ENCODE measurements at places on chromosomes 11 and 22.
A peak's percentile ranks its signal among the peaks of the same experiment; 100 is the strongest.

- no peak for DNase-seq
Measured at GRCh38 chr11:113238721-113239120, 75.7 kb upstream of the TTC12 start.

DNA sequence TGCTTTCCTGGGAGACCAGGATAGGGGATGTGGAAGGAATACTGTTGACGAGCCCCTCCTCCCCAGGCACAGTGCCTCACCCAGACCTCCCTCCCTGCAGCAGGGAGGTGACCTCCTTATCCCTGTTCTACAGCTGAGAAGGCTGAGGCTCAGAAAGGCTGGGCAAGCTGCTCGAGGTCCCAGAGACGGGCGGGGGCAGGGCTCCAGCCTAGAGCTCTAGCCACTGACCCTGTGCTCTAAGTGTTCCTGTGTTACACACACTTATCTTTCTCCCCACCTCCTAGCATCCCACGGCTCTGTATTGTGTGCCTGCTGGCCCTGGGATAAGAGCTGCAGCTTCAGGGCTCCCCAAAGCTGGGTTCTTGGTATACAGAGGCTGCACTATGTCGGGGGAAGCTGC, 7.9 kb downstream of the CCDC134 start:
- DNase-seq = no peak

DNA sequence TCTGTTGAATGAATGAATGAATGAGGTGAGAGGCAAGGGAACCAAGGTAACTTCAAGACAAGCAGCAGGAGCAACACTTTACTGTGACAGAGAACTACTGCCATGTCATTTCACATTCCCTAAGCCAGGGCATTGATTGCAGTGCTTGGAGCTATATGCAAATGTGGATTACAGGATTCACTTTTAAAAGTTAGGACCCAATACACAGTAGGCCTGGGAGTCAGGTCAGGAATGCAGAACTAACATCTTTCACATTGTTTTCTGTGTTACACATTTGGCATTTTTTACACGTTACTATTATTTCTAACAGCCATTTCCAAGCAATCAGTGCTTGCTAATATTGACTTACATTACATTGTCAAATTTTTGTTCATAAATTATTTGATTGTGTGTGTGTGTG, 26.2 kb upstream of the ME3 start:
- no peak for DNase-seq

GRCh38 chr11:127049486-127049885, 48.9 kb upstream of the KIRREL3 start:
- DNase-seq = no peak

GRCh38 chr22:40251106-40251505, 73.4 kb downstream of the TNRC6B start:
- DNase-seq = no peak

DNA sequence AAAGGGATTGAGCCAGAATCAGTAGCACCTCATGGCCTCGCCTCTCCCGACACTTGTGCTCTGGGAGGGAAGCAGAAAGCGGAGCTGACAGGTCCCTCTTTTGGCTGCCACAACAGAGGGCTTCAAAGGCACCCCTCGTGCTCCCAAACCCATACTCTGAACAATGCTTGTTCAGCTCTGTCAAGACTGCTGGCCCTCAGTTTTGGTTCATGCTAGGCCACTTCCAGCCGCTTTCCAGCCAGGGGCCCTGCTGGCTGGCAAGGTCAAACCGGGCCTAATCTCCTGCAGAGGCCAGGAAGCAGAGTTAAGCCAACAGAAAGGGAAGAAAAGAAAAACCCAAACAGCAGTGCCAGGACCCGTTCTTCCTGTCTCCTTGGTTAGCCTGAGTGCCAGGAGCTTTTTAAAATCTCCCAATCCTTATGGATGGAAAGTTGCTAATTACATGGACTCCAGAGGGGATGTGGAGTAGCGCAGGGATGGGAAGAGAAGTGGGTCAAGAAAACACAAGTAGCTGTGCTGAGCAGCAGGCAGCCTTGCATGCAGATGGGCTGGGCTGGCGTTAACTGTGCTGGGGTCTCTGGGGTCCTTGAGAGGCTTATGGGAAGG, 150.6 kb downstream of the GRIK4 start:
- DNase-seq = no peak

GRCh38 chr11:119316016-119316728, 758 bp downstream of the MCAM start:
- no peak for DNase-seq

- no peak for DNase-seq
Measured at GRCh38 chr11:77340501-77340900, 39.0 kb upstream of the GDPD4 start.

DNA sequence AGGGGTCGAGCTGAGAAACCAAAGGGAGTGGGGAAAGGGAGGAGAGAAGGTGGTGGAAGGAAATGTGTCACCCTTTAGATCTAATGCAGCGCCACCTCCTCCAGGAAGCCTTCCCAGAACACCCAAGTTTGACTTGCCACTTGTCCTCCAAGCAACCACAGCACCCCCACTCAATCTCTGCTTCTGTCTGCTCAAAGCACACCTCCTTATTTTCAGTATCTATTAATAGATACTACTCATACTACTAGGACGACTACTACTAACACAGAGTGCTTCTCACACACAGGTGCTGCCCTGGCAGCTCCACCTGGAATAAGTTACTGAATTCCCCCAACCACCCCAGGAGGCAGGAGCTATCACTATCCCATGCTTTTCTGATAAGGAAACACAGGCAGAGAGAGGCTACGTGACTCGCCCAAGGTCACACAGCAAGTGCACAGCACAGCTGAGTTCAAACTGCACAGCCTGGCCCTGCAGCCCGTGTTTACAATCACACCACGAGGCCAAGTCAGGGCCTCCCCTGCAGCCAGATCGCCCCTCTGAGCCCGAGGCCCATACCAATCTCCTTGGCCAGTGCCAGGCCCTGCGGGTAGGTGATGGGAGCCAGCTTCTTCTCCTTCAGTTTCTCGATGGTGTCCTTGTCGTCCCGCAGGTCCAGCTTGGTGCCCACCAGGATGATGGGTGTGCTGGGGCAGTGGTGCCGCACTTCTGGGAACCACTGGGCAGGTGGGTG, 13.2 kb downstream of the RAC2 start:
- peak; percentile 92 for DNase-seq

DNA sequence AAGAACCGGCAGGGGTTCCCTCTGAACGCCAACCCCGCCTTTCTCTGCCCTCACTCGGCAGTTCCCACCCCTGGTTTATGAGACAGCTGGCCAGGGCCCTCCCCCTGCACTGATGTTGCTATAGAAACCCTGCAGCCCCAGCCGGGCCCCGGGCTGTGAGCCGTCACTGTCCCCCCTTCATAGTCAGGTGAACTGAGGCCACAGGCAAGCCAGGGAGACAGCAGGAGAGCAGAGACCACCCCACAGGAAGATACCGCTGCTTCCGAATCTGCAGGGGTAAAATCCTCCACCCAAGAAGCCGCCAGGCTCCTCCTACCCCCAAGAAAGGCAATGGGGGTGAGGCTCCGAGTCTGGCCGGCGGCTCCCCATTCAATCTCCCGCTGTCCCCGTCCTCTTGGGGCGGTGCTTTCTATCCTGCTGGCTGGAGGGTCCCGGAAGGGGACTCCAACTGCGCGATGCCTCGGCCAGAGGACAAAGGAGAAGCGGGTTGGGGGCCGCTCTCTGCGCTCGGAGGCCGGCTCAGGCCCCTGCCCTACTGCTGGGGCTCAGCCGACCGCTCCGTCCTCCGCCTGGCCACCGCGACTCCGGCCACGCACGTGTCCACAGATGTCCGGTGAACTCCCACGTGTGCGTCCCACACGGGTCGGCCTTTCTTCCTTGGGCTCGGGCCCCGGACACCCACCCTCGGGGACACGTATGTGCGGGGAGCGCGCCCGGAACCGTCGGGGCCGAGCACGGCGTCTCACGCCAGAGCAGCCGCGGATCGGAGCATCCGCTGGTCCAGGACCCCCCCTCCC, 587 bp downstream of the SLC25A22 start:
- DNase-seq = peak; percentile 69

DNA sequence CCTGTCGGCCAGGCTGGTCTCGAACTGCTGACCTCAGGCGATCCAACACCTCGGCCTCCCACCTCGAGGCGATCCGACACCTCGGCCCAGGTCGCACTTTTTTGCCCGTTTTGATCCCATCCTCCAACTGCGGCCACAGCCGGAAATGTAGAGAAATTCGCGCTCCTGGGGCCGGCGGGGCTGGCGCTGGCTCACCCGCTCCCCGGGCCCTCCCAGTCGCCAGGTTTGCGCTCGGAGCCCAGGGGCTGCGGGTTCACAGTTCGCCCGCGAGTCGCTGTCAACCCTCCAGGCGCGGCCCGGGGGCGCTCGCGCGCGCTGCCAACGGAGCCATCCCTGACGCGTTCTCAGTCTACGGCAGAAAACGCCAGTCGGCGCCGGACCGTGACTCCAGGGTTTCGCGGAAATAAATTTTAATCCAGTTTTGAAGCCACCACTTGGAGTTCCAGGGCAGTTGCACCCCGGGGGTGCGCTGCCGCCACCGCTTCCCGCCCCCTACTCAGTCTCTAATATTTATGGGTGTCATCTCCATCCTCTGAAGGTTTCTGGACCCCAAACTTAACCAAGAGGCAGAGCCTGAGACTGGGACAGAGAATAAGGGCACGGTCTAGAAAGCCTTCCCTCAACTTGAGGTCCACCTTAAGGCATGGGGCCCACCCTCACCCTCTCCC, 1.5 kb upstream of the KLHDC7B start:
- DNase-seq = peak; percentile 84

GRCh38 chr22:20395181-20395906, 1.4 kb downstream of the ZNF74 start:
- DNase-seq = no peak

- DNase-seq = no peak
Measured at GRCh38 chr22:27754247-27754887, 47.2 kb downstream of the MN1 start.

DNA sequence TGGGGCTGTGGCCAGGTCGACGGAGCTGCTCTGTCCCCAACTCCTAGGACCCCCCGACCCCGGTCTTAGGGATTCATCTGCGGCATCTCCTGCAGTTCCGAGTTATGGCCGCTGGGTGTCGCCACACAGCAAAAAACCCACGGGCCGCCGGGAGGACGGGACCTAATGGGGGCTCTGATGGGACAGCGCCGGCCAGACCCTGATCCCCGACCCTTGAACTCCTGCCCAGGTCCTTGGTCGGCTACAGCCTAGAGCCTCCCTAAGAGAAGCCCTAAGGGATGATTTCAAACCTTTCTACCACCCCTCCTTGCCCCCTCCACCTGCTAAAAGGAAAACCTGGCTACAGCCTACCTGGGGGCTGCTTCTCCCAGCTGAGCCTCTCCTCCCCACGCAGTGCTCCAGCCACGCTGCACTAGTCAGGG, 30.8 kb upstream of the LRRC10B start:
- DNase-seq = no peak

DNA sequence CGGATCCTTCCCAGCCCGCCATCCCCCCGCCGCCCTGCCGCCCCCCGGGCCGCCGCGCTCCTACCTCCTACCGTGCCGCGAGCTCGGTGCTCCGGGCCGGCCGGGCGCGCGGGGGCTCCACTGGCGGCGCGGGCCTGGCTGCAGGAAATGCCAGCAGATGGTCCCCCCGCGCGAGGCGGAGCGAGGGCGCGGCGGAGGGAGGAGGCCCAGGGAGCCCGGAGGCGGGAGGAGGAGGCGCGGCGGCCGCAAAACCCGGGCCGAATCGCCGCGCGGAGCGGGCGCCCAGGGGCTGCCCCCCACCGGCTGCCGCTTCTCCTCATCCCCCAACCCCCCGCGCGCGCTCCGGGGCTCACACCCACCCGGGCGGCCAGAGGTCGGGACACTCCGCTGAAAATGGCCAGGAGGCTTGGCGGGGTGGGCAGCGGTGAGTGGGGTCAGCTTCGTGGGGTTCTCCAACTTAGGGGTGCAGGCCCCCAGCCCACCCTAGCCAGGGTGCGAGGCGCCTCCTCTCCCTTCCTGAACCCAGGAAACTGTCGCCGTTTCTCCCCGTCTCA, at the start of gene OSBPL5:
Gene OSBPL5, minus strand, starts transcription at position 159 of the 554 bp plus-strand sequence. CDS start 36,162 bp downstream, outside the sequence.
- DNase-seq = peak; percentile 32

GRCh38 chr11:56396047-56396446, 16.4 kb upstream of the OR5AL1 start:
- no peak for DNase-seq

- DNase-seq = no peak
Measured at GRCh38 chr11:116930586-116930985, 93.2 kb upstream of the APOA1 start.

DNA sequence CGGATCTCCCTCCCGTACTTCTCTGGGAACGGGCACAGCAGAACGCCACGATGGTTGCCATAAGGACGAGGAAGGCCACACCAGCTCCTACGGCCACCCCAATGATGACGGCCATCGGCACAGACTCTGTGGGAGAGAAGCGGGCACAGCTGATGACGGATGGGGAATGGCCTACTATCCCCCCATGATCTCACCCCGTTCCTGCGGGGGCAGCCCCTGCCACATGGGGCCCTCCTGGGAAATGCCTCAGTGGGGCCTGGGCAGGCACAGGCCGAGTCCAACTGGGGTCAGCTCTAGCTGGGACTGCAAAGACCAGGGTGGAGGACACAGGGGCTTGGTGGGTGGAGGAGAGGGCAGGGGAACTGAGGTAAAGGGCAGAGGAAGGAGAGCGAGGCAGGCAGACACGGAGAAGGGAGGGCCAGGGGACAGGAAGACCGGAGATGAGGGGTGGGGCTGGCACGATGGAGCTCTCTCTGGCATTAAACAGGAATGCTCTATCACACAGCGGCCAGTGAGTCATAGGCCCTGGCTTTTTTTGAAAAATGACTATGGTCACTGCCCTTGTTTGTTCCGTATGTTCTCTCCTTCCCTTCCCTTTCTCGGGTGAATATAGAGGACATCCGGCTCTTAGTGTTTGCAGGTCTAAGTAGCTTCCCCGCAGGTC, 76.0 kb downstream of the ST3GAL4 start:
- DNase-seq = no peak

Measured in stimulated activated CD8-positive, alpha-beta memory T cell treated with anti-CD3 and anti-CD28 coated beads, Interleukin-7, amount 100 ng/mL, for 48 hours (primary cell).